ENCODE measurements at places on chromosomes 6 and 20.

GRCh38 chr20:60074276-60074675, 116.1 kb downstream of the CDH26 start:
- no peak for DNase-seq

DNA sequence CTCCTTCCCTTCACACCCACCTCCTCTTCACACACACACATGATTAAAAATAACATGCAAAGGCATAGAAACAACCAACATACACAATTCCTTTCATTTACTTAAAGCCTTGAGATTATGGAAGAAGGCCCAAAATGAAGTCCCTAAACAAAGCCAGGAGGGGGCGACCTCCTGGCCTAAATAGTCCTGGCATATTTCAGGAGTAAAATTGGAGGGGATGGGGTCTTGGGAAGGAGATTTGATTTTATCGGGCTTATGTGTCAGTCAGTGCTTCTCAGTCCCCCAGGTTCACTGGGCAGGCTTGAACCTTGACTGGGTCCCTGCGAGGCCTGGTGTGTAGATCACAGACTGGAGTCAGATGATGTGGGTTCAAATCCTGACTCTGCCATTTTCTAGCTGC, 266.4 kb downstream of the SAMD5 start:
- no peak for DNase-seq

- DNase-seq = no peak
Measured at GRCh38 chr20:31682352-31682751, 40.3 kb downstream of the BCL2L1 start.

DNA sequence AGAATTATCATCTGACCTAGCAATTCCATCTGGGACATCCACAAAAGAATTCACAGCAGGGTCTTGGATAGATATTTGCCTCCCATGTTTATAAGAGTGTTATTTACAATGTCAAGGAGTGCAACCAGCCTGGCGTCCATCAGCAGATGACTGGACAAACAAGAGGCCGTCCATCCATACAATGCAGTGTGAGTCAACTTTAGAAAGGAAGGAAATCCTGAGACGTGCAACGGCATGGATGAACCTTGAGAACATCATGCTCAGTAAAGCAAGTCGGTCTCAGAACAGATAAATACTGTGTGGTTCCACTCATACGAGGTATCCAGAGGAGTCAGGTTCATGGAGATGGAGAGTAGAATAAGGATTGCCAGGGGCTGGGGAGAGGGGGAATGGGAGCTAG, 46.4 kb downstream of the FOXF2 start:
- DNase-seq = no peak

DNA sequence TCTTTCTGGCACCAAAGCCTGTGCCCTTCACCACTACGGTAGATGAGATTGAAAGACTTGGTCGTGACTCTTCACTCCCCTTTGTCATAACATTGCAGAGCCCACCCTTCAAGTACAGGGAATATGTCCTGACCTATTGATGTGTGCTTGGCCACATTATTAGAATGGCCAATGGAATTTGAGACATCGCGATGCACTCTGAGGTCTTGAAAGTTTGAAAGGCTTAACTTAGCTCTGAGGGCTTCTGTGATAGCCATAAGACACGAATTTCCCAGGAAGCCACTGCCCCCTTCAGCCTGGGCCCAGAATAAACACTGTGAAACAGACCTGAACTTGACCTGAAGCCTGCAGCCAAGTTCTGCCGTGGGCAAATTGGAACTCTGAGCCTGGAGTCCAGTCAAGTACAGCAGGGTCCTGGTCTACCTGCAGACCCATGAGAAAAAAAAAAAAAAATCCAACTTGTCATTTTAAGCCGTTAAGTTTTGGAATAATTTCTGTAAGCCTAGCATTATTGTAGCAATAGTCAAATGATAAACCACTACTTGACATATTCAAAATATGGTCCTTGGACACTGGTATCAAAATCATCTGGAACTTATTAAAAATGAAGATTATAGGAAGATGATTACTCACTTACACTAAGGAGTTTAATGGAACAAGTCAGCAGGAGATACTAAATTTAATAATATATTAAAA, 36.9 kb upstream of the TRAF3IP2 start:
- no peak for DNase-seq

DNA sequence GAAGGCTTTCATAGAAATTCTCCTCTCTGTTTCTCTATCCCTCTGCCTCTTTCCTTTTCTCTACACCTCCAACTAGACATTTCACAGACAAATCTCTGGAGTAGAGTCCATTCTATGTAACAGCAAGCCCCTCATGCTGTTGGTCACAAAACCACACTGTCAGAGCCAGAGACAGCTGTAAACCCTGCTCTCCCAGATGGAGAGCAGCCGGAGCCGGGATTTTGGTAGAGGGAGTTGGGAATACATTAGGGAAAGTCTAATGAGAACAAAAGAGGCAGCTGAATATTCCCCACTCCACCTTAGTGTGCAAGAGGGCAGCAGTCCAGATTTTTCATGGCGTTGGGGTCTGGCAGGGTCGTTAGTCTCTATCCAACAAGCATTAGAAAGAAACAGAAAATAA, 68.3 kb upstream of the EDN1 start:
- no peak for DNase-seq

Data from stimulated activated CD8-positive, alpha-beta memory T cell treated with anti-CD3 and anti-CD28 coated beads, Interleukin-7, amount 100 ng/mL, for 48 hours (primary cell).